Fibroblast of skin of back (primary cell): ENCODE measurements at places on chromosomes 11 and 22.

DNA sequence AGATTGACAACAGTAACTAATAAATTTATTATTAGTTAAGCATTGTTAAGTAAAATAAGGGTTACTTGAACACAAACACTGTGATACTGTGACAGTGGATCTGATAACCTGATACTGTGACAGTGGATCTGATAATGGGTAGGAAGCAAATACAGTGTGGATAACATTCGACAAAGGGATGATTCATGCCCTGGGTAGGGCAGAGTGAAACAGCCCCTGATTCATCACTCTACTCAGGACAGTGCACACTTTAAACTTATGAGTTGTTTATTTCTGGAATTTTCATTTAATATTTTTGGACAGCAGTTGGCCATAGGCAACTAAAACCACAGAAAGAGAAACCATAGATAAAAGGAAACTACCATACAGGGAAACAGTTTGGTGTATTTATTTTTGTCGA, 60.8 kb upstream of the CTSC start:
- peak; percentile 81 for DNase-seq

- peak; percentile 10 for DNase-seq
These were observed 934 bp downstream of the HSD17B12 start for GRCh38 chr11:43681401-43681942.

DNA sequence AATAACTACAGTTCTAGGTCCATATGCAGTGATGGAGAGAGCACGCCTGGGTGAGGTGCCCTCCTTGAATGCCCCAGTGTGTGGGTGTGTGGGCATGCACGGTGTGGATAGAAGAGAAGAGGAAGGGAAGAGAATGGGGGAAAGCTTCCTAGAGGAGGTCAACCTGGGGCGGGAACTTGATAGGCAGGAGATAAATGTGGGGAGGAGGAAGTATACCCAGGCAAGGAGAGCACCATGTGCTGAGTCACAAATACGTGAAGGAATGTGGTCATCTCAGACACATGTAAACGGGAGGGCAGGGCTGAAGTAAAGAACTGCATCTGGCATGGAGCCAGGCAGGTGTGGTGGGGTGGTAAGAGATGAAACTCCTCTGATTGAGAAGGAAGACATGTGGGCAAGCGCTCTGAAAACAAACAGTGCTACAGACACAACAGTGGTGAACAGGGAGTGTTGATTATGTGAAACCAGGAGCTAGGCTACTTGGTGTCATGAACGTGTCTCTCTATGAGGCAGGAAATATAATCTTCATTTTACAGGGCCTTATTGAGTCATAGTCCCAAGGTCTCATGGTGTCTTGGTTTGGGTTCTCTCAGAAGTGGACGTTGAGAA, 61.5 kb upstream of the EED start:
- peak; percentile 20 for DNase-seq

GRCh38 chr22:50048061-50048765, 9.9 kb downstream of the TTLL8 start:
- DNase-seq = no peak

GRCh38 chr11:64276653-64277431, 7.6 kb downstream of the BAD start:
- peak; percentile 78 for DNase-seq

DNA sequence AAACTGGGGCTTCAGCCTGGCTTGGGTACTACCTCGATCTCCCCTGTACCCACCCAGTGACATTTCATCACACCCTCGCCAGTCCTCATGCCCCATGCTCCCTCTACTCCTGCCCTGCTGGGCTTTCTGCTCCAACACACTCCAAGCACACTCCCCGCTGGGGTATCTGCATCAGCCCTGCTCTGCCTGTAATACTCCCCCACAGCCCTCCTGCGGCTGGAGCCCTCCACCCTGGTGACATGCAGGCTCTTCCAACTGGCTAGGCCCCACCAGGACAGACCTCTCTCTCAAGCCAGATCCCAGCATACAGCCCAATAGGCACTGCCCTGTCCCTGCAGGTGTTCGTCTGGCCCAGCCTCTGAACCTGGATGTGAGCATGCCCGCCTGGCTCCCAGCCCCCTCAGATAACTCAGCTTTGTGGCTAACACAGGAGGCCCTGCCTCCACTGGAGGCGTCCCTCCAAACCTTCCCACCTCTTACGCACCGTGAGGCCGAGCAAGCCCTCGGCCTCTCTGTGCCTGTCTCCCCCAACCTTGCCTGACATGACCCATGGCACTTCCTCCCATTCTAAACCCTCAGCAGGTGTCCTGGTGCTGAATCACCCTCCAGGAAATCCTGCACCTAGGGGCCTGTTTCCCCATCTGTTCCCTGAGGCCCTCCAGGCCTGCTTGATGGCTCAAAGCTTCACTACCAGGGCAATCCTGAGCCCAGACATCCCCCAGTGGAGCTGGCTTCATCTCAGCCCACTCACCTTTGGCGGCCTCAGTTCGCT, 33.5 kb upstream of the TXNRD2 start:
- DNase-seq = no peak

- peak; percentile 91 for DNase-seq
These were observed 118.5 kb downstream of the APOL5 start for GRCh38 chr22:35835998-35836691.

DNA sequence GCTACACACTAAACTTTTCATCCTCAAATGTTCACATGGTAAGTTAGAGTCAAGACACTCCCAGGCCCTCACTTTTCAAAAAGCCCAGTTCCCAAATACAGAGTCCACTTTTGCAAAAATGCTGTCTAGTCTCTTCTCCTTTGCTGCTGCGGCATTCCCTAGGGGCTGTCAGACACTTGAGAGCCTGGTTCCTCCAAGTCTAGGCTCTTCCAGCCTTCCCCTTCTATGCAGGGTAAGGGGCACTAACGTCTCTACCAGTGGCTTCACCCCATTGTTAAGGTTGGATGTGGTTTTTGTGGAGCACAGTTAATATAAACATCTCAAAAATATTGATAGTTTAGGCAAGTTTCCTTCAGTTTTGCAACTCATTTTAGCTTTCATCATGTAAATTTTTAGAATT, 181.5 kb downstream of the KIF18A start:
- DNase-seq = peak; percentile 34

DNA sequence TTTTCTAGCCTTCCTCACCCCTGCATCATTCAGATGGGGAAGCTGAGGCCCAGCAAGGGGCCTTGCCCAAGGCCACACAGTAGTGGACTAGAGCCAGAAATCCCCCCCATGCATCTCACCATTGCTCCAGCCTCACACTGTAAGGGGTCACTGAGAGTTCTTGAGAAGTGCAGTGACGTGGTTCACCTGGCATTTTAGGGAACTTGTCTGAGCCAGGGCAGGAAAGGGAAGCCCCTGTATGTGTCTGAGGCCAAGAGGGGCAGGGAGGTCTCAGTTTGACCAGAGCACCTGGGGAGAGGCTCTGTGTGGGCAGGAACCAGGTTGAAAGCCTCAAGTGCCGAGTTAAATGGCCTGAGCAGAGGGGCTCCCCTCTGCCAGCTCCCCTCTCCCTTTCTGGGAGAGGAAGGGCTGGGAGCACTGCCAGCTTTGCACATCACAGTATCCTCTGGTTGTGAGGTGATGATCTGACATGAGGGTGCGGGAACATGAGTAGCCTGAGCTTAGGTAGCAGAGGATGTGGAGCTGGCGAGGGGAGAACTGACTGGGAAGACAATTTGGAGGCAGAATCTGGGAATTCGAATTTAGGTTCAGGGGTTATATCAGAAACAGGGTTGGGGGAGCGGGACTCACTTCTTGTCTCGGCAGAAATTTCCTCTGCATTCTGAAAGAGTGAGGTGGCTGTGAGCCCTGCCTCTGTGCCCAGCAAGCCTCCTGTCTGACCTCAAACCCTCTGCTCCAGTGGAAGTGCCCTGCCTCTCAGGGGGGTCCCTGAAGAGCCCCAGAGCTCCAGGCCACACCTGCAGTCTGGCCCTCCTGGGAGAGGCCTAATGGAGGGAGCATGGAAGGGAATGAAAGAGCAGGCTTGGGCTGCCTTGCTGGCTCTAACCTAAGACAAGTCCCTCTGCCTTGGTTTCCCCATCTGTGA, 14.6 kb downstream of the ARHGEF17 start:
- DNase-seq = peak; percentile 54

GRCh38 chr11:78575478-78575877, 814 bp upstream of the NARS2 start:
- no peak for DNase-seq

- no peak for DNase-seq
These were observed 42.8 kb downstream of the ZNF202 start for GRCh38 chr11:123698546-123699127.

DNA sequence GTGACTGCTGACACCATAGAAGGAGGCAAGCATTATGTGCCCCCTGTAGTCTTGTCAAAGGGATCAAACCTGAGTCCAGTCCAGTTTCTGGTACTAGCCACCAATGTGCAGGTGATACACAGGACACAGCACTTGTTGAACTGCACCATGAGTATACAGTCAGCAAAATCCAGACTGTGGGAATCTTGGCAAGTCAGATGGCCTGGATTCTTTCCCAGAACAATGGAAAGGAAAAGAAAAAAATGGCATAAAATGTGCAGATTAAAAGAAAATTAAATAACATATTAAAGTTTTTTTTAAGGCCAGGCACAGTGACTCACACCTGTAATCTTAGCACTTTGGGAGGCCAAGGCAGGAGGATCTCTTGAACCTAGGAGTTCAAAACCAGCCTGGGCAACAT, 16.8 kb downstream of the CRY2 start:
- no peak for DNase-seq

DNA sequence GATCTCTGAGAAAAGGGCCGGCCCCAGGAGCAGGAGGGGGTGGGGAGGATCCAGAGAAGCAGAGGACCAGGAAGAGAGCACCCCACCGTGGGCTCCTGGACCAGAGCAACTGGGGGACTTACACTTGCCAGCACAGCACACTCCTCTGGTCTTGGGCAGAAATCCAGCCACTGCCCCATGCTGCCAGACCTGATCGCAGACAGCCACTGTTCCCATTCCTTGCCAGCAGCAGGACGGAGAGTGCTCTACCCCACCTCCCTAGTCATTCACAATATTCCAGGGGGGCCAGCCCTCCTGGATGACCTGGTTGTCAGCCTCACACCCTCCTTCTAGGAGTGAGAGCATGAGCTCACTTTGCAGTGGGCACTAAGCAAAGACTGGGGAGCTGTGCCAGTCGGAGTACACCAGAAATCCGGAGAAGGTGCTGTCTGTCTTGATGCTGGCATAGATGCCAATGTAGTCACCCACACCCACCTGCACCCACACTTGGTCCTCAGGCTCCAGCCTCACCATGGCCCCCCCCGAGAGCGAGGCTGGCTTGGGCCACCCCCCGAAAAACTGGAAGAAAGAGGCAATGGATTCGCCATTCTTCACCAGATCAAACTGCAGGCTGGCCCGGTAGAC, 1.6 kb downstream of the C1QTNF5 start:
- DNase-seq = no peak

GRCh38 chr22:37633089-37633624, 6.3 kb upstream of the SH3BP1 start:
- DNase-seq = no peak

GRCh38 chr11:128467610-128468041, 119.7 kb downstream of the ETS1 start:
- DNase-seq = peak; percentile 100

DNA sequence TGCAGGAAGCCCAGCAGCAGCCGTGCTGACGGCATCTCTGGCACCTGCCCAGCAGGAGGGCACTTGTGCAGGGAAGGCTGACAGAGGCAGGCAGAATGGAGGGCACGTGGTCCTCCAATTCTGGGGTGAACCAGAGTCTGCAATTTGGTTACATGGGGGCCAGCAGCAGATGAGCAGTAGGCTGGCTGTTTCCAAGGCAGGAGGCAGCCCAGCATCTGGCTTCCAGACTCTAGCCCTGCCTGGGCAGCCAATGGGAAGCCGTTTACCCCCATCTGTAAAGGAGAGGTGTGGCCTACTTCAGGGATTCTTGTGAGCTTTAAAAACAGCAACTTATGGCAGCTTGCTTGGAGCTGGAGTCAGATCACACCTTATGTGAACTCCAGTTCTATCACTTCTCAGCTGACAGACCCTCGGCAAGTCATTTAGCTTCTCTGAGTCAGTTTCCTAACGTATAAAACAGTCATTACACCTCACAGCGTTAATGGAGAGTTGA, 27.9 kb upstream of the RASL10A start:
- DNase-seq = peak; percentile 17

DNA sequence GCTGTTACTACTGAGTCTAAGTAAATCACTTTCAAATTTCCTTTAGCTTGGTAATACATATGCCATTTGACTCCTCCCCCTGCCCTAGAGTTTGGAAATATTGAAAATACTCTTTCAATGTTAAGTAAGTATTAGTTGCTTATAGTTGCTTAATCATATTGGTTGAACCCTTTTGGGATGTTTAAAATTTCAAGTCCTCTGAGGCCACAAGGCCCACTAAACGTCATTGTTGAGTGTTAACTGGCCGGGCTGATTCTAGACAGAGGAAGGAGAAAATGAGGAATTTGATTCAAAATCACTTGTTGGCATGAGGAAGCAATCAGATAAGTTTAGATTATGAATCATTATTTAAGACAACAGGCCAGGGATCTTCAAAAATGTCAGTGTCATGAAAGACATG, 8.5 kb downstream of the NAV2 start:
- no peak for DNase-seq

DNA sequence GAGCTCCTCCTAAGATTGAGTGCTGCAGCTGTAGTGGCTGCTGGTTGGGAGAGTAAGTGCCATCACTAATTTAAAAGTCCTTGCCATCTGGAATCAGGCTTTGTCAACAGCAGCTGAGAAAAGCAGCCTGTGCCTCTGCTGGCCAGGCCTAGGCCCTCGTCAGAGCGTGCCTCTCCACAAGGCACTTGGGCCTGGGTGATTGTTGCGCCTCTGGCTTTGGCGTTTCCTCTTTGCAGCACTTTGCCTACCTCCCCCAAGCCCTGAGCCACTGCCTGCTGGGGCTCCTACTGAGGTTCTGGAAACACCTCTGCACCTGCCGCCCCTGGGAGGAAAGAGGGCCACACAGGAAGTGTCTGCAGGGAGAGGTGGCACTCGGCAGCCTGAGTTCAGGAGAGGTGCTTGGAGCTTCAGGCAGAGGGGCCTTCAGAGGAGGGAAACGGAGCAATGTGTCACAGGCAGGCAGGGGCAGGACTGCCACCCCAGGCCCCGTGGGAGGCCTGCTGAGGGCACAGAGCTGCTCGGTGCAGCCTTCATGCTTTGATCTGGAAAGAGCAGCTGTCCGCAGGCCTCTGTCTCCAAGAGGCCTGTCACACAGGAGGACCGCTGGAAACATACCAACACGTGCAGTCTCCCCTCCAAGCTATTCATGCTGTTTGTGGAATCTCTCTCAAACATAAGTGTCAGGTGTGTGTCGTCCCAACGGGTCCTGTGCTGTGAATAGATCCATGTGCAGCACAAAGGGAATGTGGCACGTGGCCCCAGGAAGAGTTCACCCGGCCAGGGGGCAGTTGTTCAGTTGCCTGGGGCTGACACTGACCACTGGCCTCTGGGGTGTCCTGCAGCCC, 61.5 kb upstream of the EMID1 start:
- no peak for DNase-seq
